ENCODE measurements at places on chromosomes 5 and 9.

DNA sequence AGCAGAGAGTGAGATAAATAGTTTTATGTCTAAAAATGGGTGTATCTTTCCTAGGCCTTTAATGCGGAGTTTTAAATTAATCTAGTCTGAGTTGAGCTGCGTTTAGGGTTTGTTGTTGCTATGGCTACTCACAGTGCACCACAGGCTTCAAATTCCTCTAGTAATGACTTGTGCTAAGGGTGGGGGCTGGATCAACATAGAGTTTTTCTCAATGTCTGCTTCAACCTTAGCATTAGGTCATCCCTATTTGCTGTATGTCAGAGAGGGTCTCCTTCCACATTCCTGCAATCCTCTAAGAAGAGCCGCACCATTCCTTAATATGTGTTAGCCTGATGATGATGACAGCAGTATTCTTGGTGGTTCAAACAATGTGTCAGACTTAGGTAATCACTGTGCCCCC, 465.6 kb upstream of the KIF2A start:
- no peak for DNase-seq

DNA sequence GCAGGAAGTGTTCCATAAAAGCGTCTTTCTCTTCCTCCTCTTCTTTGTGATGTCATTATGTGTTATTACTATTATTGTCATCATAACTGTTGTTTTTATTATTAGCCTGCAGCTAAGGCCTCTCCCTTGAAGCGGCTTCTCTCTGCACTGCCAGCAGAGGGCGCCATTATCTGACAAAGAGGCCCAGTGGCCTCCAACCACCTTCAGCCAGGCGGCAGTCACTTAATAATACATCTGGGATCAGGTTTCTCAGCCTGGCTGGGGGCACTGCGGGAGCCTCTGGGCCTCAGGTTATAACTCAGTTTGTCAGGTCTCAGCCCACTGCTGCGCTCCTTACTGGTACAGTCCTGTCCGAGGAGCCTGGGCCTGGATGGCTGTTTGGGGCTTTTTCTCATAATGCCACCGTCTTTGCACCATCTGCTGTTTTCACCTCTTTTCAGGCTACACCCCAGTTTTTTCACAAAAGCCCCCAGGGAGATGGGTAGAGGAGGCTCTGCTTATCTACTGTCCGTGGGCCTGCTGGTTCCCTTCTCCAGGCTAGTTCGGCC, 281.9 kb downstream of the NSG2 start:
- no peak for DNase-seq

- no peak for DNase-seq
These were observed 15.8 kb upstream of the PSAT1 start for GRCh38 chr9:78280982-78281668.

DNA sequence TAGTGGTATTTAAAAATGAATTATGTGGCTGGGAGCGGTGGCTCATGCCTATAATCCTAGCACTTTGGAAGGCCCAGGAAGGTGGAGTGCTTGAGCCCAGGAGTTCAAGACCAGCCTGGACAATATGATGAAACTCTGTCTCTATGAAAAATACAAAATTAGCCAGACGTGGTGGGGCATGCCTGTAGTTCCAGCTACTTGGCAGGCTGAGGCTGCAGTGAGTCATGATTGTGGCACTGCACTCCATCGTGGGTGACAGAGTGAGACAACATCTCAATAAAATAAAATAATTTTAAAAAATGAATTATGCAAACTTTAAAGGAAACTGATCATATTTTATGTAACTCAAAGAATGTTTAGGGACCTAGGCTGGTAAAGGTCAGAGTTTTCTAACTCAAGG, 310.8 kb upstream of the DMRT1 start:
- DNase-seq, result no peak

GRCh38 chr9:130689572-130689936, 4.0 kb upstream of the EXOSC2 start:
- DNase-seq, result no peak

DNA sequence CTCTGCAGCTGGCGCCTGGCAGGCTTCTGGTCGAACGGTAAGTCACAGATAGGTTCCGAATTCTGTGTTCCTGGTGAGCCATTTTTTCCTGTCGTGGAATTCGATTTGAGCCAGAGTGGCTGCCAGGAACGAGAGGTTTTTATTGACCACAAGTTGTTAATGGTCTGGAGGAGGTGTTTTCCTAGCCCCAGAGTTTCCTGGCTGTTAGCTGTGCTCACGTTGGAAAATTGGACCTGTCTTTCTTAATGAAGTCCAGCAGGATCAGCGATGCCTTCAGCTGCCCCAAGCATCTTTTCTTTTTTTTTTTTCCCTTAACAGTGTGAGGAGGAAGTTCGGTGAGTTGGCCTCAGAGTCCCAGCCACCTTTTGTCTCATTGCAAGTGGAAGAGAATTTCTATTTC, 62.9 kb downstream of the COL5A1 start:
- DNase-seq, result no peak

- no peak for DNase-seq
These were observed 6.4 kb downstream of the TLX3 start for GRCh38 chr5:171315386-171315891.

- no peak for DNase-seq
These were observed 268.8 kb upstream of the ANKRD55 start for GRCh38 chr5:56501781-56502557.

GRCh38 chr9:124291801-124292396, 34.1 kb downstream of the NEK6 start:
- DNase-seq, result no peak

GRCh38 chr5:102049517-102049916, 246.6 kb downstream of the SLCO4C1 start:
- DNase-seq, result no peak

GRCh38 chr5:132267931-132268768, 10.7 kb downstream of the PDLIM4 start:
- peak; percentile 83 for DNase-seq

GRCh38 chr9:121700165-121700831, 48.9 kb downstream of the DAB2IP start:
- no peak for DNase-seq

DNA sequence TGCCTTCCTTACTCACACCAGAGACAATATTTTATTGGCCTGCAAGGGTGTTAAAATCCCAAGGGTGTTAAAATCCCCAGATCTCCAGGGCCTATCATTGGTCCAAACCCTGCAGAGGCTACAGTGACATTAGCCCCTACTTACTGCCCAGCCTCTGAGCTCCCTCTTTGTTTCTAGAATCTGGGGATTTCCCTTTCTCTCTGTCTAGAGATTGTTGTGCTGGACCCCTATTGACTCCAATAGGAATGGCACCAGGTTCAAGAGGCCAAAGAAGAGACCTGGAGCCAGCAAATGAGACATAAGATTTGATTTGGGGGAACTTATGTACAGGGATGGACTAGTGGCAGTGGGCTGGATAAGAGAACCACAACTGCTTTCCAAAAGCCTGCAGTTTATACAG, 53.3 kb upstream of the ZBED3 start:
- no peak for DNase-seq

- DNase-seq, result no peak
These were observed 354.3 kb downstream of the RAB3C start for GRCh38 chr5:58937031-58937681.

- no peak for DNase-seq
These were observed 73.0 kb upstream of the SNX2 start for GRCh38 chr5:122701640-122702523.

GRCh38 chr9:24095246-24095645, 269.2 kb upstream of the ELAVL2 start:
- DNase-seq, result no peak

DNA sequence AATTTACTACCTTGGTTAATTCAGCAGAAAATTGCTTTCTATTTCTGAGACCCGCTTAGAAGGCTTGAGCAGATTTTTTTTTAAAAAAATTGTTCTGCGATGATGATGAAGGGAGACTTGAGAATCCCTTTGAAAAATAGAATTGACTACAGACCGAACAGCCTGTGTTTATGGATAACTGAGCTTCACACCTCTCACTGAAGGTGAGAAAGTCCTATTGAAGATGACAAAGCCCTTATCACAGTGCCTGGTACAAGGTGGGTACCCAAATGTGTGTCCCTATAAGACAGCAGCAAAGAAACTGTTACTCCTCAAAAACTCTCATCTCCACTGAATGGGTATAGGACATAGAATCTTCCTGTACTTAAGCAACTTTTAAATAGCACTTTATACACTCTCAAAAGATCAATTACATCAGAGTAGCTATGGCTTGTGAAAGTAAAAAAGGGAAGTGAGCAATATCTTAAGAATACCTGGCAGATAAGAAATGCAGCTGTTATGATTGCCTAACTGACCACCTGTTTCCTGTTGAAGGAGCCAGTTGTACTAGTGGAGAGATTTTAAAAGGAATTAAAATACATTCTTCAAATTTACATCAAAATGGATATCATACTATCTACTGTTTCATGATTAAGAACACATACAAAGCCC, 419.7 kb downstream of the CHSY3 start:
- DNase-seq, result no peak

DNA sequence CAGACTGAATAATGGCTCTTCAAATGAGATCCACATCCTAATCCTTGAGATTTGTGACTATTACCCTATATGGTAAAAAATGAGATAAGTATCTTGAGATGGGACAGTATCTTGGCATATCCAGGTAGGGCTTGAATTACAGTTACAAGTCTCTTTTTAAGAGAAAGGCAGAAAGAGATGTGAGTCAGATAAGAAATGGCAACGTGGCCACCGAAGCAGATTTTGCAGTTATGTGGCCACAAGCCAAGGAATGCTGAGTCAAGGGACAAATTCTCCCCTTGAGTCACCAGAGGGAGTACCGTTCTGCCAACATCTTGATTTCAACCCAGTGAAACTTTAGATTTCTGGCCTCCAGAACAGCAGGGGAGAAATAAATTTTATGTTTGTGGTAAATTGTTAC, 1983.0 kb upstream of the C9orf72 start:
- DNase-seq, result no peak

DNA sequence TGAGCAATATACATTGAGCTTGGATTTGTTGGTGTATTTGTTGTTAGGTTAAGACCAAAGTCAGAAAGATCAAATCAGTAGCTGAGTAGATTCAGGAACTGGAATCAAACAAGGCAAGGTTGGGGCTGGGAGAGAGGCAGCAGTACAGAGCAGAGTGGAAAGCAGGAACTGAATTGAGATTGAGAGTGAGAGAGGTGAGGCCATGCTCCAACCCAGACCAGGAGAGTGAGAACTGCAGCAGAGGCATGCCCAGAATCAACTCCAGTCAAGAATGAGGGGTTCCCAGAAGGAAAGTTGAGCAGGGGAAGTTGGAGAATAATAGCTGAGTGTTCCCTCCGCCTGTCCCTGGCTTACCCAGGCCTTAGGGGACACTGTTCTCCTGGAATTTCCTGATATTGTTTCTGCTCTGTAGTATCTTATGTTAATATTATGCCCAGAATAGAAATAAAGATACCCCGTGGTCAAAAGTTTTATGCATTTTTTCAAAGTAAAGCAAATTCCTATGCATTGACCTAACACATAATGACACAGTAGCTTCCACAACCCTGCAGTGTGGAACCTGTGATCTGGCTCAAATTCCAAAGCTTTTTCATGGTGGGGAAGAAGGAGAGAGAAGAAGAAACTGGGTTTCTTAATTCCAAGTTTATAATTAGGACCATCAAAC, 82.7 kb downstream of the SV2C start:
- no peak for DNase-seq

DNA sequence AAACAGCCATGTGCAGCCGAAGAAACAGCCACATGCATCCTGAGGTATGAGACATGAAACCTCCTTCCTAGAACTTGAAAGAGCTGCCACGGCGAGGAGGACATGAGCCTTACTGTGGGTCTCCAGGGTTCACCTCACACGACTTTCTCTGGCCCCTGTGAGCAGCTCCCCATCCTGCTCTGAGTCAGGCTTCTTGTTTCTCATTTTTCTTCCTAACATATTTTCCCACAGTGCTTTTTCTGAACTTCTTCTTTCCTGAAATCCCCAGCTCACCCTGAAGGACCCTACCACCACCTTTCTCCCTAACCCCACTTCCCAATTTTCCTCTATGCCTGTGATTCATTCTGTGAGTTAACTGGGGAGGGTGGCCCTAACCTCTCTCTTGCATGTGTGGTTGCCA, 33.7 kb upstream of the ADRB2 start:
- DNase-seq, result no peak

GRCh38 chr5:13946111-13946510, 1.6 kb upstream of the DNAH5 start:
- no peak for DNase-seq

DNA sequence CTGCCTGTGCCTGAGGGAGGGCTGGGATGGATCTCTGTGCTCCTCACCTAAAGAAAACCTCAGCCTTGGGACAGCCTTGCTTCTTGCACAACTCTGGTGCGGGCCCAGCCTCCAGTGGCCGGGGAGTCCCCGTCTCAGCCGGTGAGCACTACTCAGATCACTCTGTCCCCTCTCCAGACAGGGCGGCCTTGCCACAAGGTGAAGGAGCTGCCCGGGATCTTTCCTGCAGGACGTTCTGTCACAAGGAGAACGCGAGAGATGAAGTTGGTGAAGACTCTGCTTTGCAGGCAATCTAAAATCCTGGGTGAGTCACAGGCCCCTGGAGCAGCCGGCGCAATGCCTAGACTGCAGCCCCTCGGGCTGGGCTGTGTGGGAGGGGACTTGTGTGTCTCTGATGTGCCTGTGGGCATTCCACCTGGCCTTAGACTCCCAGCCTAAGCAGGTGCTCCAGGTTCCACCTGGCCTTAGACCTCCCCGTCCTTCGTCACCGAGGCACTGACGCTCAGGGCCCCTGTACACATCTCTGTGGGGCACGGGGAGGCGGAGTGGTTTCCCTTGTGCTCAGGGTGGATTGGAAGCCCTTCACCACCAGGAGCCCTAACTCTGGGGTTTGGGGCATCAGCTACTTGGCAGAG, 15.2 kb upstream of the IRX4 start:
- no peak for DNase-seq

DNA sequence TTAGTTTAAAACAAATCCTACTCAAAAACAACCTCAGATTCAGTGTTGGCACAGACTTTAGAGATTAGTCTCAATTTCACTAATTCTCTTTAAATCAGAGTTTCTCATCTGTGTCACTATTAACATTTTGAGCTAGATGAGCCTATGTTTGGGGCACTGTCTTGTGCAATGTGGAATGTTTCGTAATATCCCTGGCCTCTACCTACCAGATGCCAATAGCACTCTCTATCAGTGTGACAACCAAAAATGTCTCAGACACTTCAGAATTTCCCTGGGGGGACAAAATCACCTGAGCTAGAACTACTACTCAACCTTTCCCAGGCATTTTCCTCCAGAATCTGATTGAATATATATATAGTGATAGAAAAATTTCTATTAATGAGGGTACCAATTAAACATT, 465.2 kb upstream of the RGMB start:
- no peak for DNase-seq

DNA sequence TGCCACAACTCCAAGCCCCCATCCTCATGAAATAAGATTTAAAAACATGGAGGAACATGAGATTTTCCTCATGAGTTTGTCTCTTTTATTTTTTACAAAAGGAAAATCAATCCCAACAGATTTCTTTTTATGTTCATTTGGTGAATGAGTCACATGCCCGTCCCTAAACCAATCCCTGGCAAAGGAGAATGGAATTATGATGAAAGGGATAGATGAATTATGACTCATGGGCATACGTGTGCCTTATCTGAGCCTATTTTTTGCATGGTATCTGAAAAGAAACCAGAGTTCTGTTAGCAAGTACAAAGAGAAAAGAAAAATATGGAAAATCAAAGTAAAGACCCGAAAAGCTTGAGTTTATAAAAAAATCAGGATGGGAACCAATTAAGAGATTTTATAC, 267.5 kb upstream of the TMEM161B start:
- DNase-seq, result no peak

- no peak for DNase-seq
These were observed 143.3 kb downstream of the SEC61B start for GRCh38 chr9:99365233-99365980.

- DNase-seq, result no peak
These were observed 54.0 kb downstream of the FEM1C start for GRCh38 chr5:115490596-115490995.
